ENCODE measurements at places on chromosomes 7 and 10.

DNA sequence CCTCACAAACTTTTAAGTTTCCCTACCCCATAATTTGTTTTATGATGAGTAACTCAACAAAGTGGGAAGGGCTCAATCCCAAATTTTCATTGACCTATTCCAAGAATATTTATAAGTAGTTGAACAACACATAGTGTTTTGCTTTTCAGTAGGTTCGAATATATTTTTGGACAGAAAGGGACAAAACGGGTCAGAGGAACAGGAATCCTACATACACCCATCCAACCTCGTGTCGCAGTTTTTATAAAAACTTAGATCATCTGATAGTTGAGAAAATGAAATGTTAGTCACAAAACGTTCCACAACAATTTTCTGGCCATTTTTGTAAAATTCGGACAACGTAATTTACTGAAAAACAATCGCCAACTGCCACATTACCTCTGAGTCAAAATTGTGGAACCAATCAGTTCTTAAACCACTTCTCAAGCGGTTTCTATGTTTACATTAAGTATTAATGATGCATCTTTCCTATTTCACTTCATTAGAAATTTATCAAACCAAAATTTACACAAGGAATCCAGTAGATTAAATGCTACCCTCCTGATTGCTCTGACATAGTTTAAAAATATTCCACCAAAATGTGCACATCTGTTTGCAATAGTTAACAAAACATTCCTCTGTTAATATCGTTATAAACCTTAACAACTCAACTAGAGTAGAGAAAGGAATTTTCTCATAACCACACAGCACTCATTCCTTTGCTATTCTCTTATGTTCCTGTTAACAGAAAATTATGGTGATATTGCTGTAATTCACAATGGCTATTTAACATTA lies 6.3 kb downstream of the WNT16 start:
- H3K27ac ChIP-seq: no peak overlapping the region
- no peak overlapping the region for H3K4me3 ChIP-seq
- no peaks in the 10 kb centered on the region for H3K4me1 ChIP-seq
- peaks cover 11% of the 10 kb centered on the region for H3K27me3 ChIP-seq

DNA sequence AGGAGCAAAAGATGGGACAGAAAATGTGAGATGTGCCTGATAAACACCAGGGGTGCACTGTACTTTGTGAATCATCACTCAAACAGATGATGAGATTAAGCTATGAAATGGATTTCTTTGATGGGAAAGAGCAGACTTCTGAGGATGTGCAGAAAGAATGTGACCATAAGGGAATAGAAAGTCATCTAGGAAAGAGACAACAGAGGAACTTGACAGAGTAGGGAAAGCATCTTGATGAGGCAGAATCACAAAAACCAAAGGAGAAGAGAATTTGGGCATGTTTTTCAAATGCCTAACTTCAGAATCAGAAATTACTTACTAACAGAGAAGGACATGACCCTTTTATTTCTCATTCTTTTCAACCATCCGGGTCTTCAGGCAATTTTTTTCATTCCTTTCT lies 82.4 kb upstream of the LRRTM3 start:
- DNase-seq: no peak
- no peaks in the 10 kb centered on the region for H3K27me3 ChIP-seq
- H3K27ac ChIP-seq: no peak overlapping the region
- H3K36me3 ChIP-seq: no peaks in the 10 kb centered on the region

- H3K4me3 ChIP-seq: no peak overlapping the region
- no peak overlapping the region for H3K27ac ChIP-seq
- peaks cover 5% of the 10 kb centered on the region for H3K4me1 ChIP-seq
- H3K36me3 ChIP-seq: no peaks in the 10 kb centered on the region
- DNase-seq: peak; percentile 6
- no peaks in the 10 kb centered on the region for H3K27me3 ChIP-seq
These were observed 75.5 kb upstream of the CAPZA2 start for GRCh38 chr7:116786791-116787443.

DNA sequence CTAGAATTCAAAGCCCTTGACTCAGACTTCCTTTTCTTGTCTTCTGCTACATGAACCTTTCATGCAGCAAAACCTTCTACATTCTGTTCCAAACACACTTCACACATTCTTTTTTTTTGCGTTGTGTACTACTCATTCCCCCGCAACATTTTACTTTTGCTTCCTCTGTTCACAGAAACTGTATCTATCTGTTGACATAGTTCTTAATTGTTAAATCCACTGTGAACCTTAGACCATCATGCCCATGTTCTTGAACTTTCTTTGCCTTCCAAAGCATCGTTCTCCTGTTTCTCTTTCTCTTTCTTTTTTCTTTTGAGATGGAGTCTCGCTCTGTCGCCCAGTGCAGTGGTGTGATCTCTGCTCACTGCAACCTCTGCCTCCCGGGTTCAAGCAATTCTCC lies 14.2 kb downstream of the CCSER2 start:
- H3K4me1 ChIP-seq: no peaks in the 10 kb centered on the region
- no peak overlapping the region for H3K27ac ChIP-seq
- H3K4me3 ChIP-seq: no peak overlapping the region
- H3K36me3 ChIP-seq: no peaks in the 10 kb centered on the region

DNA sequence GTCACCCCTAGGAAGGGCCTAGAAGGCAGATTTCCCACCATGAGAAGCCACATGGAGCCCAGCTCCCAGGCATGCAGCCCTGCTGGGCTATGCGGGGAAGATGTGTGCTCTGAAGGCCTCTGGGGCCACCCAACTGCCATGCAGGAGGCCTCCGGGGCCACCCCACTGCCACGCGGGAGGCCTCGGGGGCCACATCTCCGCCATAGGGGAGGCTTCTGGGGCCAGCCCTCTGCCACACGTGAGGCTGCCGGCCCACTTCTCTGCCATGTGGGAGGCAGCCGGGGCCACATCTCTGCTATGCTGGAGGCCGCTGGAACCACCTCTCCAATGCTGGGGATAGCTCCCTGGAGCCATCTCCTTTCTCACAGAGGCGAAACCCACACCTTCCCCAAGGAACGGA lies 451.8 kb downstream of the DNAJB6 start:
- H3K27me3 ChIP-seq: no peaks in the 10 kb centered on the region
- peaks cover 13% of the 10 kb centered on the region for H3K4me1 ChIP-seq
- H3K4me3 ChIP-seq: no peak overlapping the region
- H3K27ac ChIP-seq: no peak overlapping the region
- no peak for DNase-seq

DNA sequence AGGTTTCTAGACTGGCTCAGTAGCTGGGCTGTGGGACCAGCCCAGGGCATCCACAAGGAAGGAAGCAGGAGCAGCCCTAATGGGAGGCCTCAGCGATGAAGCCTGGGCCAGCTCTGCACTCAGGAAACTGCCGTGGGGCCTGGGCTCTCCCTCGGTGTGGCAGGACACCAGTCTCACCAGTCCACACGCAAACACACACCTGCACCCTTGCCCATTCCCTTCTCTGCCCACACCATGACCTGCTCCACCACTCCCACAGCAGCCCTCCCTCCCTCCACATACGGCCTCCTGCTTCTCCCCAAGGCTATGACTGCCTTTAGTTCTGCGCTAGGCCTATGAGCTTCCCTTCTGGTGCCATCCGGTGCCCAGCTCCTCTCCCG lies 7.1 kb downstream of the FGF8 start:
- H3K36me3 ChIP-seq: no peaks in the 10 kb centered on the region
- H3K27ac ChIP-seq: peak overlapping the region; percentile 72
- no peak for DNase-seq
- peaks cover 30% of the 10 kb centered on the region for H3K4me1 ChIP-seq
- H3K4me3 ChIP-seq: no peak overlapping the region

GRCh38 chr7:107345898-107346297 lies 124.0 kb upstream of the GPR22 start:
- H3K27ac ChIP-seq: no peak overlapping the region
- H3K4me1 ChIP-seq: no peaks in the 10 kb centered on the region

- no peaks in the 10 kb centered on the region for H3K36me3 ChIP-seq
- no peaks in the 10 kb centered on the region for H3K4me1 ChIP-seq
- H3K27me3 ChIP-seq: no peaks in the 10 kb centered on the region
- H3K27ac ChIP-seq: no peak overlapping the region
- DNase-seq: no peak
- H3K4me3 ChIP-seq: no peak overlapping the region
These were observed 232.6 kb upstream of the CDC14C start for GRCh38 chr7:48691788-48692187.

DNA sequence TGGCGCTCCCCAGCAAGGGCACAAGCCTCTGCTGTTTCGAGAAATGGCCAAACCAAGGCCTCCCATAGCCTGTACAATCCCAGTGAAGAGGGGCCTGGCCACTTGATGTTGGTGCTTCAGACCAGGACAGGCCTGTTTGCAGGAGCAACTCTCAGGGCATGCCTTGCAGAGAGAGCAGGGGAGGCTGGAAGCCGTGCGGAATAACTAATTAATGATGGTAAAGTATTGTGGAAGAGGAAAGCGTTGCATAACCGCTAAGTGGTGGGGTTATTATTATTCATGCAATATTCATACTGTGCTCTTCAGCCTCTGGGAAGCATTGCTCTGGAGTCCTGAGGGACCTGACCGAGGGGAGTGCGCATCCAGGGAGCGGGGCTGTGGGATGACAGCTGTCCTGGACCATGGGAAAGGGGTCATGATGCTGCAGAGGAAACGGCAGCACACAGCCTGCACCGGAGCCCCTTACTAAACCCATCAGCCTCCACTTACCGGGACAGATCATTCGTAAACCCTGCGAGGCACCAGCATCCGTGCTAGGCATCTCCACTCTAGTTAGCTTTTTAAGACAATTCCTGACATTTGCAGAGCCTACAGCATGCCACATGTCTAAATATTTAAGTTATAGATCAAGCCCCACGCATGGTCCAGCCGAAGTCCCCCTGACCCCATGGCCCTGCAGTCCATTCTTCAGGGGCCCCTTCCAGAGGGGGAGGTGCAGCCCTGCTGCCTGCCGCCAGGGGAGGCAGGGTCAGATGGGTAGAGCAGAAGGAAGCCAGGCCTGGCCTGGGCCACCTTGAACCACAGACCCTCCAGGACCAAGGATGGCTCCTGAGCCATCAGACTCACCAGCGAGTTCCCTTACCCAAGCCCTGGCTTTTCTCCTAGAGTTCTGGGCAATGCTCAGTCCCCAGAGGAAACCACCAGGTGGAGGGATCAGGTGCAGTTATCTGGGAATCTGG lies 11.6 kb downstream of the TMEM273 start:
- H3K36me3 ChIP-seq: no peaks in the 10 kb centered on the region
- no peak overlapping the region for H3K27ac ChIP-seq
- DNase-seq: no peak
- H3K27me3 ChIP-seq: no peaks in the 10 kb centered on the region
- H3K4me3 ChIP-seq: no peak overlapping the region

- H3K4me1 ChIP-seq: no peaks in the 10 kb centered on the region
- H3K27me3 ChIP-seq: no peaks in the 10 kb centered on the region
These were observed 22.3 kb upstream of the AKAP9 start for GRCh38 chr7:91918356-91918755.

- peaks cover 3% of the 10 kb centered on the region for H3K27me3 ChIP-seq
- no peak overlapping the region for H3K27ac ChIP-seq
- no peak for DNase-seq
- no peaks in the 10 kb centered on the region for H3K4me1 ChIP-seq
- H3K36me3 ChIP-seq: no peaks in the 10 kb centered on the region
These were observed 60.3 kb downstream of the TBXAS1 start for GRCh38 chr7:139889186-139889871.

GRCh38 chr7:127620406-127621233 lies 2.7 kb upstream of the PAX4 start:
- H3K27ac ChIP-seq: no peak overlapping the region
- peaks cover 2% of the 10 kb centered on the region for H3K4me1 ChIP-seq
- no peaks in the 10 kb centered on the region for H3K36me3 ChIP-seq
- peaks cover 2% of the 10 kb centered on the region for H3K27me3 ChIP-seq
- no peak overlapping the region for H3K4me3 ChIP-seq
- no peak for DNase-seq

- H3K27ac ChIP-seq: no peak overlapping the region
- peaks cover 42% of the 10 kb centered on the region for H3K36me3 ChIP-seq
- DNase-seq: no peak
- H3K4me1 ChIP-seq: no peaks in the 10 kb centered on the region
- no peak overlapping the region for H3K4me3 ChIP-seq
- peaks cover 2% of the 10 kb centered on the region for H3K27me3 ChIP-seq
These were observed 34.7 kb downstream of the SPDYE6 start for GRCh38 chr7:102321351-102322201.

- DNase-seq: no peak
- no peak overlapping the region for H3K4me3 ChIP-seq
- peaks cover 90% of the 10 kb centered on the region for H3K36me3 ChIP-seq
- H3K27me3 ChIP-seq: no peaks in the 10 kb centered on the region
These were observed 10.7 kb downstream of the TRIM8 start for GRCh38 chr10:102654969-102655368.

DNA sequence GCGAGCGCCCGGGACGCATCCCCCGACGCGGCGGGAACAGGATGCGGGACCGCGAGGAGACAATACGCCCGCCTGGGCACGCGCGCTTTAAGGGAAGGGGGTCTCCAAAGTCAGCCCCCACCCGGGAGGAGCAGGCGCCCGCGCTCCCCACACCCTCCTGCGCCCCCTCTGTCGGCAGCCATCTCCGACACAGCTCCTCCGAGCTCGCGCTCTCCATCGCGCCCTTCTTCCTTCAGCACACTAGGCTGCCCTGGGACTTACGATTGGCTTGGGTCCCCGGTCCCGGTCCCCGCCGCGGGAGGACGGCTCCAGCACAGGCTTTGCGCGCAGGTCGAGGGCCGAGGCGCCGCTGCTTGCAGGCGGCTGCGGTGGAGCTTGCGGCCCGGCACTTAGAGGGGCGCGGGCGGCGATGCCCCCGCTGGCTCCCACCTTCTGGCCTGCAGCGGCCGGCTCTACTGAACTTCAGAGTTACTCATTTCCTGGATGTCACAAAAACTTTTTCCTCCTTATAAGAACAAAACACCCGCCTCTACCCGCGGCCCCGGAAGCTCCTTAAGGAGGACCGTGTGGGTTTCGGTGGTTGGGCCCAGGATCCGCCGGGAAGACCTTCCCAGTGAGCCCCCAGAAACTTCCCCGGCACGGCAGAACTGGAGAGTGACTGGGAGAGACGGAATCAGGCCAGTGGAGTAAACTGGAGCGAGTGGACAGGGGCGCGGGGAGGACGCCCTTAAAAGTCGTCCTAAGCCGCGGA lies at the start of gene ITPRIP:
Gene ITPRIP, minus strand, starts transcription at position 481 of the 751 bp plus-strand sequence. CDS start 22,414 bp downstream, outside the sequence.
- H3K36me3 ChIP-seq: no peaks in the 10 kb centered on the region
- H3K27ac ChIP-seq: peak within 1 kb of the TSS; percentile 83
- H3K4me1 ChIP-seq: peaks cover 16% of the 10 kb centered on the region
